ENCODE measurements at places on chromosomes 12 and 14.
A peak's percentile ranks its signal among the peaks of the same experiment; 100 is the strongest.

- no peak for DNase-seq
Observed at GRCh38 chr14:45891417-45892080, 638.5 kb upstream of the MIS18BP1 start.

- DNase-seq, result no peak
Observed at GRCh38 chr12:124684971-124685688, 117.7 kb upstream of the NCOR2 start.

DNA sequence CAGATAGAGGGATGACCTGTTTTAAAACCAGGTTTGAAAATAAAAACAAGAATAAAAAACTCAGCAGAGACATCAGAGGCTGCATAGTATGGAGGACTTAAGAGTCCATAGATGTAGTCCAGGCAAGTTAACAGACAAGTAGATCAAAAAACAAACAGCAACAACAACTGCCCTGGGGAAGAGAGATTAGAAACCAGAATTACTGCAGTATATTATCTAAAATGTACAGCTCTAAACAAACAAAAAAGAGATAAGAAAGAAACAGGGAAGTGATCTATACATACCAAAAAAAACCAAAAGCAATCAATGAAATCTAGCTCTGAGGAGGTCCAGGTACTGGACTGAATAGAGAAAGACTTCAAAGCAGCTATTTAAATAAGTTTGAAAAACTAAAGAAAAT lies 48.8 kb downstream of the ACSM4 start:
- DNase-seq, result peak; percentile 35

- DNase-seq, result peak; percentile 80
Observed at GRCh38 chr12:108117163-108117849, 11.8 kb upstream of the WSCD2 start.

- DNase-seq, result peak; percentile 65
Observed at GRCh38 chr14:53161758-53162435, 8.8 kb upstream of the DDHD1 start.

GRCh38 chr14:43525658-43526057 lies 981.4 kb downstream of the FSCB start:
- no peak for DNase-seq

- no peak for DNase-seq
Observed at GRCh38 chr14:93510056-93510455, 79.3 kb downstream of the UNC79 start.

DNA sequence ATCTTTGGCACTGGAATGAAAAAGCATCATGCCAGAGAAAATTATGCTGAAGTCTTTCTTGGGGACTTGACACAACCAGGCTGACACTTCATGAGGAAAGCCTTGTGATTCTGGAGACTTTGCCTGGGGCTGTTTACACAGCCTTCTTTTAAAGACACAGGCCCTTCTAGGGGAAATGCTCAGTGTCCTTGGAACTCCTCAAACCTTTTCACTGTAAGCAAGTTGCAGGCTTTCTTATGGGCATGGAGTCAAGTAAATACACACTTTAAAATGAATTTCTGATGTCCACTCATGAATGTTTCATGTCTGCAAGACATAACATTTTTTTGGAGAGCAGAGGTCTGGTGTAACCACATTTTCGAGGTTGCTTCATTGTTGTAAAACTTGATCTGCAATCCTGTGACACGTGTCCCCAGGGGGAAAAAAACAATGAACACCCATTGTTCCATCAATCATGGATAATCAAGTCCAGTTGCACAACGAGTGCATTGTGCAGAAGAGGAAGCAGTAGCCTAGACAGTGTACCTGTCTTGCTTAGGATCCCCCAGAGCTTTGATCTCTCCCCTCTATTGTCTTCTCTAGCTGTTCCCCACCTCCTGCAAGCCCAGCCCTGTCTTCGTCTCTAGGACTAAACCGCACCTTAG lies 155.1 kb upstream of the PRICKLE1 start:
- DNase-seq, result no peak

GRCh38 chr14:64968651-64969050 lies 3.5 kb downstream of the RAB15 start:
- no peak for DNase-seq

DNA sequence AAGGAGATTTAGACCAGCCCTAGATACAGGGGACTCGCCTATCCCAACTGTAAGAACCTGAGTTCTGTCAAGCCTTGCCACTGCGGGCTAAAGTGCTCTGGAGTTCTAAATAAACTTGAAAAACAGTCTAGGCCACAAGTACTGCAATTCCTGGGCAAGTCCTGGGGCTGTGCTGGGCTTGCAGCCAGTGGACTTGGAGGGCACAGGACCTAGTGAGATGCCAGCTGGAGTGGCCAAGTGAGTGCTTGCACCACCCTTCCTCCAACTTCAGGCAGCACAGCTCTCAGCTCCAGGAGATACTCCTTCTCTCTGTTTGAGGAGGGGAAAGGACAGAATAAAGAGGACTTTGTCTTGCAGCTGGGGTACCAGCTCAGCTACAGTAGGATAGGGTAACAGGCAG lies 307.6 kb upstream of the FBXO33 start:
- DNase-seq, result no peak

DNA sequence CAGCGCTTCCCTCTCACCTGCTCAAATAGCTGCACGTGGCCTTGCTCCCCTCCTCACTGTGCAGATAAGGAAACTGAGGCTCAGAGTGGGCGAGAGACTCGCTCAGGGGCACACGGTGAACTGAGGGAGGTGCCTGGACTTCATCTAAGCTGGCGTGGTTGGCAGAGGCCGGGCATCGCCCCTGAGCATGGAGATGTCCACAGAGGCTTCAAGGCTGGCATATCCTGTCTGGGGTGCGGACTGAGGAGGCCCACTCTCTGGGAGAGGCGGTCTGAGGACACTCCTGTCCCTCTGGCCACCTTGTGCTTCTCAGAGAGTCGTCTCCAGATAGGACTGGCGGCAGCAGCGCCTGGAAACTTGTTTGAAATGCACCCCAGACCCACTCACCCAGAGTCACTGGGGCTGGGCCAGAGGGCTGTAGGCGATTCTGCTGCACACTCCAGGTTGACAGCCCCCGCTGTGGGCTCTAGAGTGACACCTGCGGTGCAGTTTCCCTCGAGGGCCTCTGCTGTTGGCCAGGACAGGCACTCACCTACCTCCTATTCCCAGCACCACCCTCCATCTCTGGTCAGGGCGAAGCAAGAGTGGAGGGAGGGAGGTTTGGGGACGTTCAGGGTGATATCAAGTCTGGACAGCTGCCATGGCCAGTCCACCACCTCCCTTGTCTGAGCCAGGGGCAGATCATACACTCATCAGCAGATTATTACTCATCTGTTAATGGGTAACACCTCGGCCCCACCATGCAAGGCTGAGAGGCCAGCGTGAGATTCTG lies 11.2 kb upstream of the LBHD2 start:
- no peak for DNase-seq

- no peak for DNase-seq
Observed at GRCh38 chr12:58678753-58679152, 241.6 kb downstream of the LRIG3 start.

DNA sequence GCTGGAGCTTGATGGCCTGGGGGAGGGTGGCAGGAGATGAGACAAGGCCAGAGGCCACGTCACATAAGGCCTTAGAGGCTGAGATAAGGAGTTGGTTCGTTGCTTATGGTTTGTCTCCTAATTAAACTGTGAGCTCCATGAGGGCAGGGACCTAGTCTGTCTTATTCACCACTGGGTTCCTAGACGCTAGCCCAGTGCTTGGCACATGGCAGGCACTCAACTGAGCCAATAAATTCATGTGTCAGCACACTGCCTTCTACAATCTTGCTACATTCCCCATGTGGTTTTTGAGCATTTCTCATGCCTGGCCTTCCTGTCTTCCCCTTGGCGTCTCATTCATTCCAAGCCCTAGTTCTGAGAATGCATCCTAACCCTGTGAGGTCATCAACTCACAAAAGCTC lies 92.5 kb upstream of the MED13L start:
- DNase-seq, result peak; percentile 17

DNA sequence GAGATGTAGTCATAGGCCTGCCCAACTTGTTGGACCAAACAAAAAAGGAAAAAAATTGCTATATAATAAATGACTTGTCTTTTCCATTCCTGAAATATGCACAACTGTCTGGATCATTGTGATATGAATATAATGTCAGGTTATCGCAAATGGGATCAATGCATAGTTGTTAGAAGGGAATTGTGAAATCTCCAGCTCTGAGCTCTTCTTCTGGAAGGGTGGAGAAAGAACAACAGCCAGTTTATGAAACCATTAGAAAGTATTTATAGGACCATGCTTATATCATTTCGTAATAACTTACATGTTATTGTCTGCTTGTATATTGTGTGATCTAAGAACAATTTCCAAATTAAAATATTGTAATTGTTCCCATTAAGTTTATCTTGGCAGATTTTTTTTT lies 35.7 kb upstream of the HIF1A start:
- DNase-seq, result no peak

Measured in hematopoietic multipotent progenitor cell treated with erythropoietin and hydrocortisone succinate and interleukin-3 and kit ligand, for 4 days (in vitro differentiated cells).